ENCODE measurements at places on chromosomes 12 and 14.

DNA sequence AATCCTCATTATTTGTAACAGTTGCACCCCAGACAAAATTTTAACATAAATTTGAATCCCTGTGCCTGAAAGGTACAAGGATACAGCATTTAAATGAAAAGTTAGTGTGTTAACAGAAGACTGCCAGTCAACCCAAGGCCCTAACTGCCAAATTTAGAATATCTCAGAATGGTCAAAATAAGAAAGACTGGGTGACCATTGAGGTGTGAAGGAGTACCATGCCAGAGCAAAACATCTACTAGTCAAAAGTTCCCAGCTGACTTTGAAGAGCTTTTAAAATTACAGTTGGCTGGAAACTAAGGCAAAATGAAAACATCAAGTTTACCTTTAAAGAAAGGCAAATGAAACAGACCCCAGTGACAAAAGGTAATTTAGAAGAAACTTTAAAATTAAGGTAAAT, 18.4 kb downstream of the SAV1 start:
- DNase-seq: no peak

DNA sequence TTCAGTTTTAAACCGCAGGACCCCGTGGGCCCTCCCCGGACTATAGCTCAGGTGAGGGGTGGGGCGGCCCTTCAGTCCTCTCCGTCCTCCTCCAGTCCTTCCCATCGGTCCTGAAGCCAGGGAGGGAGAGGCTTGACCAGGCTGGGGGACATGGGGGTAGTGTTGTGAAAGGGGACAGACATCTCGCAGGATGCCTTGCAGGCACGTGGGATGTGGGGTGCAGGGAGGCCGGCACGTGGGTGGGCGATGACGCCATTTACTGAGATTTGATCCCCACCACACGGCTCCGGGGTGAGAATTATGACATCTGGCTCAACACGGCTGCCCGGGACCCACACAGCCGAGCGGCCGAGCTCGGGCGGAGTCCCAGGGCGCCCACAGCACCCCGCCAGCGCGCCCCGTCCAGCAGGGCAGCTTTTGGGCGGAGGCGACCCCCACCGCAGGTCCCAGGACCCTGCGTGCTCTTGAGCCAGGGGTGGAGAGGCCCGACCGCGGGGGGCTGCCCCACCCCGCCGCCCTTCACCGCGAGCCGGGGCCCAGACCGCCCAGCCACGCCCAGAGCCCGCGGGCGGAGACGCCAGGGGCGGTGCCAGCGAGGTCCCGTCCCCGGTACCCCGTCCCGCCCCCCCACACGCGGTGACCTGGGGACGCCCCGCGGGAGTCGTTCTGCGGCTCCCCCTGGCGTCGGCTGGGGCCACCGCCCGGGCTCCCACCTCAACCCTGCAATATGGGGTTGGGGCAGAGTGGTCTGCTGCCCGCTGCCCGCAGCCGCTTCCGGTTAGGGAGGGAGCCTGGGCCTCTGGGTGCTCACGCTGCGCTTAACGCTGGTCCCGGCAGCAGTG, 3.3 kb upstream of the EXOC3L4 start:
- peak; percentile 73 for DNase-seq

GRCh38 chr14:75535164-75535898, 13.1 kb downstream of the BATF start:
- DNase-seq: no peak

GRCh38 chr12:49698619-49699545, 8.3 kb downstream of the FMNL3 start:
- DNase-seq: peak; percentile 96

- no peak for DNase-seq
Observed at GRCh38 chr12:49885663-49886461, 17.8 kb downstream of the FAIM2 start.

GRCh38 chr12:104751120-104751519, 207.0 kb downstream of the SLC41A2 start:
- no peak for DNase-seq

- no peak for DNase-seq
Observed at GRCh38 chr12:2794191-2794735, 507 bp upstream of the FKBP4 start.

DNA sequence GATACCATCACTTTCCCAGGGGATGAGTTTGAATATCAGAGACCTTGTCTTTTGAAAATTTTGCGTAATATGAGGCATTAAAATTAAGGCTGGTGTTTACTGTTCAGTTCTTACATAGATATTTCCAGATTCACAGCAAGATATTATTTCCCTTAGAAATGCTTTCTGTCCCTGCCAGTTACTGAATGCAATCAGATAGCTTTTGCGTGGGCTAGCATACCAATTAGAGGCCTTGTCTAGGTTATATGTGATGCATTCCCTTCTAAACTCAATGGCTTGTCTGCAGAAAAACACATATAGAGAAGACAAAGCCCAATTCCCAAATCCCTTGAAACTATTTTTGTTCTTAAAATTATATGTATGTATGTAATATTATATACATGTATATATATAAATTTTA, 167.8 kb downstream of the RMST start:
- DNase-seq: no peak

GRCh38 chr14:22811722-22812121, 3.5 kb downstream of the SLC7A7 start:
- peak; percentile 64 for DNase-seq

All from inflammatory macrophage treated with lipopolysaccharide for 1 hour (primary cell).